ENCODE measurements at places on chromosomes 13 and 19.

DNA sequence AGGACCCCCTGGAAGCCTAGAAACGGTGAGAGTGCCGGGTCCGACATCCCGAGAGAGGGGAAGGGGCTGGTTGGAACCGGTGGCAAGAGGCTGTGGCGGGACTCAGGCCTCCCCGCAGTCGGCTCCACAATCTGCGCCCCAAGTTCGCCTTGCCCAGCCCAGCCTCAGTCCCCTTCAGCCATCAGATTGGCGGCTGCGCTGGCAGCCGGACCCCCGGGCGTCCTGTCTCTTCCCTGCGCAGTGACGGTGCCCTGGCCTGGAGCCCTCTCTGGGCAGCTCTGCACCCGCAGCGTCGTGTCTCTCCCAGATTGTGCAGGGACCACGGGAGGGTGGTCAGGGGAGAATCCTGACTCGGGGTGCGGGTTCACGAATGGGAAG, 315 bp downstream of the ZNF492 start:
- DNase-seq: no peak

DNA sequence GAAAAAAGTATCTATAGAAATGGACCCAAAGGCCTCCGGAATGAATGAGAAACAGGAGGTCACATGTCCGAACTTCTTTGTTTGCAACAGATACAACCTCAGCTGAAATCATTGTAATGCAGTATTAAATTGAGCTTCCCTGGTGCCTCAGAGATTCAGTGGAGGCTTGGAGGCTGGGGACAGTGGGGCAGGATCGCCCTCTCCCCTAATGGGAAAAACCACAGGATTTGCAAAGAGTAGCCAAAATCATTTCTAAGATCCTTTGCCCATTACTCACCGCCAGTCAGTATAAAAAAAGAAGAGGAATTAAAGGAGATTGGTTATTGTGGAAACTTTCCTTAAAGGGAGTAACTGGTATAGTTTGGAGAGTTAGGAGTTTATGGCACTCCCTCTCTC, 30.4 kb upstream of the IRS2 start:
- DNase-seq: no peak

GRCh38 chr13:36919833-36920615, at the start of gene SMAD9:
TSS of gene SMAD9 (minus strand) at chr13:36920238. CDS start at chr13:36879689, 40,549 bp downstream.
- DNase-seq: peak; percentile 55

DNA sequence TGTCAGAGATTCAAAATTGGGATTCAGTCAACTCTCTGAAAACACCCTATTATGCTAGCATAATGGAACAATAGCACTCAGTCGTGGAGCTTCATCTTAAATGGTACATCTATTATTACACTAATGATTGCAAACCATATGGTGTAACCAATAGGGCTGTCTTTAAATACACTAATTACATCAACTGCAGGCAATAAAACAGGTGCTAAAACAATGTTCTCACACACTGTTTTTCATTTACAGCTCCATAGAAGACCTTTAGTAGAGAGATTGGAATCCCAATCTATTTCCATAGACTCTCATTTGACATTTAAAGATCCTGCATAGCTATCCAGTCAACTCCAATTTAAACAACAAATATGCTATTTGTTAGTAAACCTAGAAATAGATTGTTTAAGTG, 1917.4 kb downstream of the OLFM4 start:
- DNase-seq: no peak

- no peak for DNase-seq
Measured at GRCh38 chr19:33649627-33650305, 28.0 kb downstream of the CHST8 start.

DNA sequence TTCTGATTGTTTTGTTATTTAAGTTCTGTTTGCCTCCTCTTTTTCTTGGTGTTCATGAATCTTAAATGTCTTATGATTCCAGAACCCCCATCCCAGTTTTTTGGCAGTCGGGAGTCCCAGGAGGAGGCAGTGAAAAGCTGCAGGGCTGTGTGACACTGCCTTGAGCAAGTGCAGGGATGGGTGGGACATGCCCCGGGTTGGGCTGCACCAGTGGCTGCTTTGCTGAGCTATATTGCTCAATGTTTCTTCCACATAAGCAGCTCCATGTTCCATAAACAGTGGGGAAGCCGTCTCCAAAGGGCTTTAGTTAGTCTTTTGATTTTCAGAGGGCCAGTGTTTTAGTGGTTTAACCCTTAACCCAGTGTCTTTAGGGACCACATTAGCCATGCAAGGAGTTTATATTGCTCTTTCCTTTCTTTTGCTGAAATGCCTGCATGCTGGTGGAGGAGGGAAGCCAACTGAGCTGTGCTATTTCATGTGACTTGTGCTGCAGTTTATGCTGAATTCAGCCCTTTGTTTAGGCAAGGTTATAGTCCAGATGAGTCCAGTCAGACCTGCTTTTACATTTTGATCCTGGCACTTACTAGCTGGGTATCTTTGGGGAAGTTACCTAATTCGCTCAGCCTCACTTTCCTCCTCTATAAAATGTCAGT, 13.1 kb downstream of the ATP8A2 start:
- no peak for DNase-seq

- no peak for DNase-seq
Measured at GRCh38 chr13:52892925-52893324, 44.5 kb upstream of the PCDH8 start.

All from endothelial cell (in vitro differentiated cells).